ENCODE measurements at places on chromosomes 6 and 20.

DNA sequence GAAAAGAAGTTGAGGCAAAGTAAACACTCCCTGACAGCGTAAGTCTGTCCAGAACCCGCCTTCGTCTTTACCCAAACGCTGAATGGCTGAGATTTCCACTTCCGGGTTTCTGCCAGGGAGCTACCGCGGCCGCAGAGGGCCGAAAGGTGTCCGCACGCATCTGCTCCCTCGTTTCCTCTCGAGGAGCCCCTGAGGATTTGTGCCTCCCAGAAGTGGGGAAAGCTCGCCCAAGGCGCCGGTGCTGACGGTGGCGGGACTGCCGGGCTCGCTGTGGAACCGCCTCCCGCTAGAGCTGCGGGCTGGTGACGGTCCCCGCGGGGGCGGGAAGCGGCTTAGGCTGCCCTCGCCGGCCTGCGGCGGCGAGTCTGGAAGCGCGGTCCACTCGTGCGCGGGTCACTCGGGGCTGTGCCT lies 1760.2 kb upstream of the DEFB115 start:
- DNase-seq, result no peak

DNA sequence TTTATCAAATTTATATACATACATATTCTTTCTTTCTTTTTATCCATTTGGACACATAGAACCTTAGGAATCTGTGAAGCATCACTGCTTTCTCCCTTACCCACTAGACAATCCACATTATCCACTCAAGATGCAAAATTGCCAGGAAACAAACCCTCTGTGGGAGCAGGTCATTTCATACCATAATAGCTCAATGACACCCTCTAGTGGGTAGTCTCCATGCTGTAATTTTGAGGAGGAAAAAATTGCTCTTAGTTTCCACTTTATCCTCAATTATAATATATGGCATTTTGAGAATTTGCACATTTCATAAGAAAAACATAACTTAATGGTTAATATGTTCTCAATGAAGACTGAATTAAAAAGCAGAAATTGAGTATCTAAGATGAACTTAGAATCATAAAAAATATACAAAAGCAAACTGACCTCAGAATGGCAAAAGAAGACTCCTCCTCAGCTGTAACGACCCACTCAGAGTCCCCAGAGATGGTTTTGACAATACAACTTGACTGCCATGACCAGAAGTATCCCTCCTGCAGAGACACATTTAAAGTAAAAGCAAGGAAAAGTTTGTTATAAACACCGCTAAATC lies 164.1 kb downstream of the FRK start:
- no peak for DNase-seq

DNA sequence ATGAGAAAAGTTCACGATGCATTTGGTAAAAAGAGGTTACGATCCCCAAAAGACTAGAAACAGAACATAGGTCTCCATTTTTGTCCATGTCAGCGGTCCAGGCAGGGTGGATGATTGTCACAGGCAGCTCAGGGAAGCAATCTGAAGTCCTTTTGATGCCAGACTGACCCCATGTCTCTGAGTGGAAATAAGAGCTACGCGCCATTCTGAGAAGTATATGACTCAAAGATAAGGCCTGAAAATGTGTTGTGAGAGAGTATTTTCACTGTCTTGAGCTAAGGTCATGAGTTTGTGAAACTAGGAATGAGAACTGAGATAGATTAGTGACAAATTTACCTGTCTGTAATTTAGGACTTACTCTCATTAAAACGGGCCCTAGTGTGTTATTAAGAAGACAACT lies 69.5 kb downstream of the LYRM4 start:
- no peak for DNase-seq

DNA sequence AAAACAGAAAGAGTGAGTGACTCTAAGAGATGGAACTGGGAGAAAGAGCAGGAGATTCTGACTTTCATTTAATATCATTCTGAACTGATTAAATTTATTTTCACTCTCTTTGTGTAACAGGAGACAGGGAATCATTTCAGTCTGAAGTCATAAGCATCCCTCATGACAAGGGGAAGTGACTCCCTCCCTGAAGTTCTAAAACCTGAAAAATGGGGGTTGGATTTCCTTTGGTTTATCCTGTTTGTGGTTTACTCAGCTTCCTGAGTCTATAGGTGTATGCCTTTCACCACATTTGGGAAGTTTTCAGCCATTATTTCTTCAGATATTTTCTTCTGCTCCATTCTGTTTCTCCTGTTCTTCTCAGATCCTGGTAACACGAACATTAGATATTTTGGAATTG lies 3.4 kb upstream of the FKBP1A start:
- DNase-seq, result no peak

DNA sequence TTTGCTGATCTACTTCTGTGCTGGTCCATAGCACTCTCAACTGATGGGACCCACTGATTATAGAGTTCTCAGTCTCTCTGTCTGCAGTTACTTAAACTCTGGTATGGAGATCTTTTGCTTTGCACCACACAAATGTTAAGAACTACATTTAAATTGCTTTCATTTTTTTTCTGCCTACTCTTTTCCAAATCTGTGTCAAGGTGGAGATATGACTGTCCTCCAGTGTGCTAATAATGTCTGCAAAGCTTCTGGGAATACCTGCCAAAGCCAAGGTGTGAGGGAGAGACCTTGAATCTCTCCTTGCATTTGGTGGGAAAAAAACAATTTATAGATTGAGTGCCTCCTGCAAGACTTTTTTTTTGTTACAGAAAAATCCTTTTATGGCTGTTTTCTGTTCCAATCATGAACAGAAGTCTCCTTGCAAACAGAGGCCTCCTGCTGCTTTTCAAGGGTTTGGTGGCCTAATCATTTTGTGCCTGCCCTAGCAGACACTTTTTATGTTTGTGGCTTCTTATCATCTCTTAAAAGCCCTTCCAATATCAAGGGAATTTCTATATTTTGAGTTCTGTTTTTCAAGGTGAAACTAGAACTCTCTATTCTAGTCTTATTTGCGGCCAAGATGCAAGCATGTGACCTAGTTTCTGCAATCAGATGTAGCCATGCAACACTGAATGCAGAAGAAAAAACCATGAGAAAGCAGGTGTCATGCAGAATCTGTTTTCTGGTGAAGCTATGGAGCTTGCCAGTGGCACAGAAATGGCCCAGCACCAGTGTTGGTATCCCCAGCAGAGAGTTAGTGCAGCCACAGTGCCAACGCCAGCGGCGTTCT lies 23.2 kb upstream of the AKIRIN2 start:
- no peak for DNase-seq

- no peak for DNase-seq
Observed at GRCh38 chr6:82085701-82086100, 161.8 kb downstream of the IBTK start.

GRCh38 chr20:16368645-16369292 lies 204.5 kb downstream of the KIF16B start:
- DNase-seq, result no peak

DNA sequence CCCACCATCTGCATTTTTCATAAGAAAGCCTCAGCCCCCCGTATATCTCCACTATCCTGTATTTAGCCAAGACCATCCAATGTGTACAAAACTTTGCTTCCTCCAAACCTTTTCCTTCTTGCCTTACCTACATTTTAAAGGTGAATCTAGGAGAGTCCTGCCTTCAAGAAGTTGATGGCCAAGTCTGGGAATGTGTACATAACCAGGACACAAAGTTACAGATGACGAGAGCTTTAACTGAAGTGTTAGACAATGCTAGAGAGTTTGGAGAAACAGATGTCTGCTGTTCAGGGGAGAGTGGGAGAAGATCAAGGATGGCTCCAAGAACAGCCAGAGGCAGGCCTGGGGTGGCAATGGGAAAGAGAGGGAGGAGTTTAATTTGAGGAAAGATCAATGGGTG lies 2.3 kb upstream of the UQCC2 start:
- DNase-seq, result no peak

DNA sequence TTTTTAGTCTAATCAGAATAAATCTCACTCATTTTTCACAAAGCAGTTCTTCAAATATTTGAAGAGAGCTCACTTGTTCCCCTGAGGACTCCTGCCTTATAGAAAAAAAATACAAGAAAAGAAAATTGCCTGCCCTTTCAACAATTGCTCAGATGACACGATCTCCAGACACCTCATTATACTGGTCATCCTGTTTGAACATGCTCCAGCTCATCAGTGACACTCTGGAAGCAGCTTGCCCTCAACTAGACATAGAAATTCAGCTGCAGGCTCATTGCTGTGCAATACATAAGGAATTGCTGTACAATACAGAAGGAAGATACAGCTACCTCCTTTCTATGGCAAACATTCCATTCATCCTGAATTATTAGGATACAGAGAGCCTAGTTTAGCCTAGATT lies 73.1 kb downstream of the OPN5 start:
- DNase-seq, result no peak

- DNase-seq, result peak; percentile 70
Observed at GRCh38 chr20:25081065-25081729, 744 bp downstream of the VSX1 start.

GRCh38 chr20:32281711-32282110 lies 4.3 kb downstream of the KIF3B start:
- no peak for DNase-seq

DNA sequence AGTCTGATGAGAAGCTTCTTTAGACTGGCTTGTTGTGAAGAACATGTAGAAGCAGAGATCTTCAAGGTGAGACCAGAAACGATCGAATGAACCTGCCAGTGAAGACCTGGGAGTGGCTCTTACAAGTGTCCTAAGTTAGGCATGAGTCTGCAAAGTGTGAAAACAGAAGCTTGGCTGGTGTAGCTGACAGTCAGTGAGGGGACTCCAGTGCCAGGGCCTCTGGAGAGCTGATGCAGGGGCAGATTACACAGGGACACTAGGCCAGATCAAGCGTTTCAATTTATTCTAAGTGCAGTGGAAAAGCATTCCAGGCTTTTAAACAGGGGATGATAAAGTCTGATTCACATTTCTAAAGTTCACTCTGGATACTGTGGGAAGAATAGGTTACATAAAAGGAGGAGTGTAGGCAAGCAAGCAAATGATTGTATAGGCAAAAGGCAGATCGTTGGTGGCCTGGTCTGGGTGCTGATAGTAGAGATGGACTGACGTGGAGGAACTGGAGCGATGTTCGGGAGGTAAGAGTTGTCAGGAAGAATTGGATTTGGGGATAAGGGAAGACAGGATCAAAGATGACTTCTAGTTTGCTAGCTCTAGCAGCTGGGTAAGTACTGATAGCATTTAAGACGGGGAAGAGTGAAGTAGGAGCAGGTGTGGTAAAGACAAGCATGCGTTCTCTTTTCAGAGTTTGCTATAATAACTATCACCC lies 133.5 kb downstream of the MAN1A1 start:
- DNase-seq, result no peak

GRCh38 chr6:149045404-149045803 lies 272.1 kb upstream of the TAB2 start:
- no peak for DNase-seq

- DNase-seq, result no peak
Observed at GRCh38 chr6:95548188-95548786, 29.0 kb upstream of the MANEA start.

GRCh38 chr20:61343934-61344333 lies 91.9 kb downstream of the CDH4 start:
- no peak for DNase-seq

DNA sequence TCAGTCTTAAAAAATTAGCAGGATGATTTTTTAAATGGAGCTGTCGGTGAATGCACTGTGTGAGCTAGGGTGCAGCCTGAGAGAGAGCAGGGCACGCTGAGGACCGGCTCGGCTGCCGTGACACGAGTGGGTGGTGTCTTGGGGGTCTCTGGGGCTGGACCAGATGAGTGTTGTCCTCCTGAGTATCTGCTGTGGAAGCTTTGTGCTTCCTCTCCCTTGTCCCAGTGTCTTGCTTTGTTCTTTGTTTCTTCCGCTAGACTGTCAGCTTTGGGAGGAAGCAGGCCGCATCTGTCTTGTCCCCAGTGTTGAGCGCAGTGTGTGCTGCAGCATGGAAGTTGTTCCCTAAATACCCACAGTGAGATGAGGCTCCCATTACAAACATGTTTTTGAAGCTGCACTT lies 89.4 kb downstream of the RTN4IP1 start:
- DNase-seq, result no peak

GRCh38 chr6:170234419-170234818 lies 56.5 kb downstream of the DLL1 start:
- DNase-seq, result no peak

- DNase-seq, result no peak
Observed at GRCh38 chr6:125526007-125526720, 223.3 kb upstream of the HEY2 start.

- no peak for DNase-seq
Observed at GRCh38 chr6:2554651-2555260, 196.0 kb downstream of the MYLK4 start.

GRCh38 chr6:11425876-11426275 lies 111.7 kb upstream of the TMEM170B start:
- no peak for DNase-seq

GRCh38 chr6:118856301-118856700 lies 37.7 kb upstream of the ASF1A start:
- no peak for DNase-seq

GRCh38 chr6:166852451-166852975 lies 103.8 kb downstream of the RNASET2 start:
- no peak for DNase-seq

GRCh38 chr6:87068795-87069194 lies 26.1 kb downstream of the CGA start:
- DNase-seq, result no peak

DNA sequence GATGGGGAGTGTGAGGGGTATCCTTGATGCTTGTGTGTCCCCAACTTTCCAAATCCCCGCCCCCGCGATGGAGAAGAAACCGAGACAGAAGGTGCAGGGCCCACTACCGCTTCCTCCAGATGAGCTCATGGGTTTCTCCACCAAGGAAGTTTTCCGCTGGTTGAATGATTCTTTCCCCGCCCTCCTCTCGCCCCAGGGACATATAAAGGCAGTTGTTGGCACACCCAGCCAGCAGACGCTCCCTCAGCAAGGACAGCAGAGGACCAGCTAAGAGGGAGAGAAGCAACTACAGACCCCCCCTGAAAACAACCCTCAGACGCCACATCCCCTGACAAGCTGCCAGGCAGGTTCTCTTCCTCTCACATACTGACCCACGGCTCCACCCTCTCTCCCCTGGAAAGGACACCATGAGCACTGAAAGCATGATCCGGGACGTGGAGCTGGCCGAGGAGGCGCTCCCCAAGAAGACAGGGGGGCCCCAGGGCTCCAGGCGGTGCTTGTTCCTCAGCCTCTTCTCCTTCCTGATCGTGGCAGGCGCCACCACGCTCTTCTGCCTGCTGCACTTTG lies at the start of gene TNF:
Gene TNF (plus strand): TSS at position 231 of the 567 bp plus-strand sequence. CDS start 177 bp downstream, at position 408.
- no peak for DNase-seq

All from type B pancreatic cell (in vitro differentiated cells).